ENCODE measurements at places on chromosomes 1 and 21.

- no peak for DNase-seq
Observed at GRCh38 chr1:210447456-210448057, 118.9 kb downstream of the HHAT start.

DNA sequence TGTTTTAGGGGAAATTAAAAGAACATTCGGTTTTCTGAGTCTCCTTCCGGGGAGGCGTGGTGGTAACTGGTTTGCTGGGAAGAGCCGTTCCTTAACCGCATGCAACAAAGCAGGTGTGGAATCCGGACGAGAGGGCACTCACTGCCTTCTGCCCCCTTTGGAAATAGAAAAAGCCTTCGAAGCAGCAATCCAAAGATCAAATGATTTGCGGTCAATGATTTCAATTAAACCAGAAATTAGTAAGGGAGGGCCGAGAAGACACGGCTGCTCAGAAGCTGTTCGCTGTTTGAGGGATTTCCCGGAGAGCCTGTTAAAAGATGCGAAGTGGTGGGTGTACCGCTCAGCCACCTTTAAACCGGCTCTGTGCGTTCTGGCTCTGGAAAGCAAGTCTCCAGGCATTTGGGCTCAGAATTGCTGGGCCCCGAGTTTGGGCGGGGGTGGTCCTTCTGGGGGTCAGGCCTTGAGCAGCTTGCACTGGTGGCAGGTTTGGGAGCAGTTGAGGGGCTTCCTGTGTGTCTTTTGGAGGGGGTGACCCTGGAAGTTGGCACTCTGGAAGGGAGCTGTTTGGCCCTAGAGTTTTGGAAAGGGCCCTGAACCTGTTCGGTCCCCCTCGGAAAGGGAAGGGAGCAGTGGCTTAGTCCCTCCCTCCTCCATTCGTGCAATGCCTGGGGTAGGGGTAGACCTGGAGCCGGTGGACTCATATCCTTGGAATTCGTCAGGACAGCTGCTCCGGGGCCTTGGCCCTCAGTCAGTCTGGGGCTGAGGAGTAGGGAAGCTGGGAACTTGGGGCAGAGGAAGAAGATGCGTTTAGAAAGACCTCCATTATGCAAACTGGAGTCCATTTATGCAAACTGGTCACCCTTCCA, 3.1 kb downstream of the SIM2 start:
- DNase-seq = no peak

- DNase-seq = no peak
Observed at GRCh38 chr1:12591267-12591938, 26.6 kb downstream of the DHRS3 start.

GRCh38 chr1:180042988-180043622, 88.5 kb downstream of the CEP350 start:
- no peak for DNase-seq

- DNase-seq = no peak
Observed at GRCh38 chr1:28526886-28527285, 21.0 kb downstream of the RCC1 start.

GRCh38 chr1:173590557-173590956, 12.3 kb downstream of the SLC9C2 start:
- DNase-seq = no peak

Data from CD4-positive, alpha-beta T cell treated with Interleukin-2 at 100 ng/mL for 4 hours (primary cell).